T follicular helper cell (primary cell): ENCODE measurements at places on chromosomes 11 and 22.

DNA sequence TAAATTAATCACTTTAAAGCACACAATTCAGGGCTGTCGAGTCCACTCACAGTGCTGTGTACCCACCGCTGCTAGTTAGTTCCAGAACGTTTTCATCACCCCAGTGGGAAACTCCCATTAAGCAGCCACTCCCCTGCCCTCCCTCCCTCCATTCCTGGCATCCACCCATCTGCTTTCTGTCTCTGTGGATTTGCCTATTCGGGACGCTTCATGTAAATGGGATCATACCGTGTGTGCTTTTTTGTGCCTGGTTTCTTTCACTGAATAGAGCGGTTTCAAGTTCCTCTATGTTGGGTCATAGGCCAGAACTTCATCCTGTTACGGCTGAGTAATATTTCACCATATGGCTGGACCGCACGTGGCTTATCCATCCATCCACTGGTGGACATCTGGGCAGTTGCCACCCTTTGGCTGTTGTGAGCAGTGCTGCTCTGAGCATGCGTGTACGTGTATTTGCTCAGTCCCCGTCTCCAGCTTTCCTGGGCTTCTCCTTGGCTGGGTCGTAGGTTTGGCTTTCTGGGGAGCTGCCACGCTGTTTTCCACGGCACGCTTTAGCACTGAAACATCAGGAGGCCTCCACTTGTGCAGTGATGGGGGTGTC lies 30.1 kb downstream of the ARHGAP8 start:
- DNase-seq: no peak

- no peak for DNase-seq
Observed at GRCh38 chr11:79439410-79439885, 1.4 kb downstream of the TENM4 start.

GRCh38 chr11:44681698-44682097 lies 45.1 kb upstream of the TSPAN18 start:
- DNase-seq: no peak

- DNase-seq: no peak
Observed at GRCh38 chr11:124938970-124939369, 3.1 kb upstream of the HEPACAM start.

DNA sequence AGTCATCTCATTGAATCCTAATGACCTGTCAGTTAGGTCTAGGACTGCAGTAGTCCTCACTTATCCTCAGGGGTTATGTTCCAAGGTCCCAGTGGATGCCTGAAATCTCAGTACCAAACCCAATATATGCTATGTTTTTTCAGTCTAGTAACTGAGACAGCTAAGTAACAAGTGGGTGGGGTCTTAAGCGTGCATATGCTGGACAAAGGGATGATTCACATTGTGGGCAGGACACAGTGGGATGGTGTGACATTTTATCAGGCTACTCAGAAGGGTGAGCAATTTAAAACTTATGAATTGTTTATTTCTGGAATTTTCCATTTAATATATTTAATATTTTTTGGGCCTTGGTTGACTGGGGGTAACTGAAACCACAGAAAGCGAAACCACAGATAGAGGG lies 29.0 kb downstream of the DDX10 start:
- no peak for DNase-seq

GRCh38 chr11:45871638-45872037 lies 13.8 kb upstream of the MAPK8IP1 start:
- no peak for DNase-seq

DNA sequence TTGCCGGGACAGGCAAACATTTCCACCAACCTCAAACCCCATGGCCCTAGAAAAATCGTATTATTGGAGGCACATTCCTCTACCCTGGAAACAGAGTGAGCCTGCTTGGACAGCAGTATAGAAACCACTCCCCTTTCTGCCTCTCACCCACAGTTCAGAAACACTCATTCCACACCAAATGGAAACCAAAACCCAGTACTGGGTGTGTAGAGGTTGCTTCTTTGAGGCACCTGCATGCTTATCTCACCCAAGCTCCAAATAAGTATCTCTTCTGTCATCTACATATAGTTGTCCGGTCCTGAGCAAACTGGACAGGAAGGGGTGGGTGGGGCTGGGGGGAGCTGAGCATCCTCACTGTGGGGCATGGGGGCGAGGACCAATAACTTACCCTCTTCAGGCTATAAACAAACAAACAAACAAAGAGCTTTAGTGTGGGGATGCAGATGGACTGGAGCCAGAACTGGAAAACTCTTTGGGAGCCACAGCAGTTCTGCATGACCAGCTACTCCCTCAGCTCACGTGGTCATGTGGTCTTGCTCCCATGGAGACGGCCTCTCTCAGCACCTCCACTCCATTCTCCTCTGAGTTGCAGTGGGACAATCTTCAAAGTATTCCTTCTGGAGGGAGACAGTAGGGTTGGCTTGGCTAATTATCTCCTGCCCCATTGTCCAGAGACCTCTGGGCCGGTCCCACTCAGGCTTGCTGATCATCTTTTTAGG lies 1.0 kb upstream of the PLAAT2 start:
- no peak for DNase-seq

GRCh38 chr22:50184902-50185374 lies 775 bp upstream of the TRABD start:
- DNase-seq: no peak

DNA sequence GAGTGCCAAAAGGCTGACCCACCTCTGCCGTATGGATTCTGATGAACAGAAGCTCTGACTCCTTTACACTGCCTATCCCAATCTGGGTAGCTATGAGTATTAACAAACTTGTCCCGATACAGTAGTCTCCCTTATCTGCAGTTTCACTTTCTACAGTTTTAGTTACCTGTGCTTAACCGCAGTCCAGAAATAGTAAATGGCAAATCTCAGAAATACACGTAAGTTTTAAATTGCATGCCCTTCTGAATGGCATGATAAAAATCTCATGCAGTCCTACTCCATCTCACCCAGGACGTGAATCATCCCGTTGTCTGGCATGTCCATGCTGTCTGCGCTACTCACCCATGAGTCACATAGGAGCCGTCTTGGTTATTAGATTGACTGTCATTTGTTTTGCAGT lies 68.8 kb downstream of the SNX19 start:
- DNase-seq: no peak

DNA sequence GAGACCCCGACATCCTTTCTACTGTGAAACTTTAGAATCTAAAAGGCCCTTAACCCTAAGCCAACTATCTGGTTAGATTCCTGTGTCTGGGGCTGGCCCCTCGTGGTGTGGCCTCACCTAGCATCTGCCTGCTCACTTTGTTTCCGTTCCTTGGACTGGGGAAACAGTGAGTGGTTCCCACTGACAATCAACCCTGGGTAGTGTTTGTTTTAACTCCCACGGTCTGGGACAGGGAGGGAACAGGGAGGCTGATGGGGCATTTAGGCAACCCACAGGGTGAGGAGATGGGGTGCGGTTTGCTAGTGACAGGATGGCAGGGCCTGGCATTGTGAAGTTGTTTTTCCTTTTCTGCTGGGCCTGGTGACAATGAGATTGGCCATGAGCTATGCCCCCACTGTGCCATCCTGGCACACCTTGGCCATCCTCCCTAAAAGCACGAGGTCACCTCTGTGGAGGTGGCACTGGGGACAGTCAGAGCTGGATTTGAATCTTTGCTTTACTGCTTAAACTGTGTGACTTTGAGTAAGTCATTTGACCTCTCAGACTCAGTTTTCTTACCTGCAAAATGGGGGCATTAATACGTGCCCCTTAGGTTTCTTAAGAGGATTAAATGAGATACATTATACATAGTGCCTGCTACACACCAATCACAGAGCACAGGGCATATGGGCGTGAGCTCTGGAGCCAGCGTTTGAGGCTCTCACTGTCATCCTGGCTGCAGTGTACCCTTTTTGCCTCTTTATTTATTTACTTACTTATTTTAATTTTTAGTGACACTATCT lies 31.4 kb downstream of the CHRDL2 start:
- DNase-seq: no peak
